Suprapubic skin (tissue), 4 donors: ENCODE measurements at places on chromosomes 2 and 18.

DNA sequence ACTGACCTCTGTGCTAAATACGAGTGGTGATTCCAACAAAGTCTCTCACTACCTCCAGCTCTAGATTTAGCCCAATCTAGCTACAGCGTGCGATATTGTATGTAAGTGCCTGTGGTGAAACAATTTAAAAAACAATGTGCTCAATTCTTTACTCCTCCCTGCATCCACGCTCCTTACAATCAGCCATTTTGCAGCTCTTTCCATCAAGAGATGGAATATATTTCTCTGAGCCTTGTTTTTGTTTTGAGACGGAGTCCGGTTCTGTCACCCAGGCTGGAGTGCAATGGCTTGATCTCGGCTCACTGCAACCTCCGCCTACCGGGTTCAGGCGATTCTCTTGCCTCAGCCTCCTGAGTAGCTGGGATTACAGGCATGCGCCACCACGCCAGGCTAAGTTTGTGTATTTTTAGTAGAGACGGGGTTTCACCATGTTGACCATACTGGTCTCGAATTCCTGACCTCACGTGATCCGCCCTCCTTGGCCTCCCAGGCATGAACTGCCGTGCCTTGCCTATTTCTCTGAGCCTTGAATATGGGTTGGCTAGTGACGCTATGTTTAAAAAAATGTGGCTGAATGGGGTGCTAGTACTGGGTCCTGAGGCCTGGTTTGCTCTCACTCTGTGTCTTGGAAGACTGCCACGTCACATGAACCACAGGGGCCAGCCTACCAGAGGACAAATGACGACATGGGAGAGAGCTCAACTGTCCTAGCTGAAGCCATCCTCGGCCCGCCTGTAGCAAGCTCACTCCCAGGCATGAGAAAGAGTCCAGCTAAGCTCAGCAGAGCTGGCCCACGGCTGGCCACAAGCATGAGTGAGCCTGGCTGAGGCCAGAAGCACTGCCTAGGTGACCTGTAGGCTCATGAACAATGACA is 14.8 kb downstream of the WDFY1 start:
- peaks cover 23% of the 10 kb centered on the region for H3K4me1 ChIP-seq
- no peak for DNase-seq
- H3K27ac ChIP-seq: no peak overlapping the region
- H3K27me3 ChIP-seq: no peaks in the 10 kb centered on the region
- no peak overlapping the region for H3K4me3 ChIP-seq
- H3K36me3 ChIP-seq: no peaks in the 10 kb centered on the region

DNA sequence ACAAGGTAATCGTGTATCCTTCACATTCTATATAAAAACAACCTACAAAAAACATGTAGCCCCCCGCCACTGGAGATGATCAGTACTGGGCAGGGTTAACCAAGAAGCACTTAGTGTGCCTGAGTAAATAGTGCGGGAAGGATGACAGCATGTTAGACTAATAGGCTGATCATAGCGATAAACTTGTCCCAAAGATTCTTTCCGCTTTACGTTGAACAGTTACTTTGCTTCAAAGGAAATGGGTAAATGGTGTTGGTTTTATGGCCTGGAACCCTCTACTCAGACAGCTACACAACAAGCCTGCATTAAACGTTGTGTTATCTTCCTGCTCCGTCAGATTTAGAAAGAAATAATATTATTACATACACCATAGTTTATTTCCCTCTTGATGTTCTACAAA is 67.7 kb downstream of the CTAGE1 start:
- DNase-seq: no peak
- peaks cover 30% of the 10 kb centered on the region for H3K4me1 ChIP-seq
- no peak overlapping the region for H3K4me3 ChIP-seq
- peaks cover 37% of the 10 kb centered on the region for H3K27me3 ChIP-seq
- no peaks in the 10 kb centered on the region for H3K36me3 ChIP-seq

GRCh38 chr18:75132931-75133525 is 75.9 kb downstream of the PTGR3 start:
- no peaks in the 10 kb centered on the region for H3K36me3 ChIP-seq
- H3K4me3 ChIP-seq: no peak overlapping the region
- no peaks in the 10 kb centered on the region for H3K4me1 ChIP-seq
- DNase-seq: peak; percentile 47

GRCh38 chr2:86300496-86300895 is 36.9 kb downstream of the REEP1 start:
- peak; percentile 13 for DNase-seq
- H3K4me1 ChIP-seq: peaks cover 10% of the 10 kb centered on the region
- no peaks in the 10 kb centered on the region for H3K27me3 ChIP-seq
- no peaks in the 10 kb centered on the region for H3K36me3 ChIP-seq

GRCh38 chr2:2826621-2827020 is 495.5 kb upstream of the MYT1L start:
- no peak for DNase-seq
- H3K36me3 ChIP-seq: no peaks in the 10 kb centered on the region
- H3K27ac ChIP-seq: no peak overlapping the region
- no peak overlapping the region for H3K4me3 ChIP-seq
- H3K27me3 ChIP-seq: no peaks in the 10 kb centered on the region

DNA sequence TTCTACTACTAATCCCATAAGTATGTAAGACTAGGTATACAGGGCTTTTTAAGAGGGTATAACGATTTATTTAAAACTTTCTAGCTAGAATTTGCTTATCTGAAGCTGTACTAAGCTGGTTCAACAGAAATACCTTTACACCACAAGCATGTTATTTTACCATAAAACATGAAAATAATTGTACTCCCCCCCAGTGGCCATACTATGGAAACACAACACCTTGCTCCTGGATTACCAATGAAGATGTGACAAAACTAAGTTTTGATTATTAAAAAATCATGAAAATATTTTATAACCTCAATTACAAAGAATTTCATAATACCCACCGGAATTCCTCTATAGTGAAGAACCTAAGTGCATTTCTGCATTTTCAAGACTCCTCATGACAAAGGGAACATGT is 27.3 kb downstream of the LPIN2 start:
- no peak overlapping the region for H3K4me3 ChIP-seq
- no peak for DNase-seq
- no peaks in the 10 kb centered on the region for H3K27me3 ChIP-seq
- H3K27ac ChIP-seq: no peak overlapping the region
- peaks cover 22% of the 10 kb centered on the region for H3K4me1 ChIP-seq
- H3K36me3 ChIP-seq: no peaks in the 10 kb centered on the region

GRCh38 chr2:116917196-116917595 is 897.3 kb upstream of the DDX18 start:
- H3K4me3 ChIP-seq: no peak overlapping the region
- no peak overlapping the region for H3K27ac ChIP-seq

DNA sequence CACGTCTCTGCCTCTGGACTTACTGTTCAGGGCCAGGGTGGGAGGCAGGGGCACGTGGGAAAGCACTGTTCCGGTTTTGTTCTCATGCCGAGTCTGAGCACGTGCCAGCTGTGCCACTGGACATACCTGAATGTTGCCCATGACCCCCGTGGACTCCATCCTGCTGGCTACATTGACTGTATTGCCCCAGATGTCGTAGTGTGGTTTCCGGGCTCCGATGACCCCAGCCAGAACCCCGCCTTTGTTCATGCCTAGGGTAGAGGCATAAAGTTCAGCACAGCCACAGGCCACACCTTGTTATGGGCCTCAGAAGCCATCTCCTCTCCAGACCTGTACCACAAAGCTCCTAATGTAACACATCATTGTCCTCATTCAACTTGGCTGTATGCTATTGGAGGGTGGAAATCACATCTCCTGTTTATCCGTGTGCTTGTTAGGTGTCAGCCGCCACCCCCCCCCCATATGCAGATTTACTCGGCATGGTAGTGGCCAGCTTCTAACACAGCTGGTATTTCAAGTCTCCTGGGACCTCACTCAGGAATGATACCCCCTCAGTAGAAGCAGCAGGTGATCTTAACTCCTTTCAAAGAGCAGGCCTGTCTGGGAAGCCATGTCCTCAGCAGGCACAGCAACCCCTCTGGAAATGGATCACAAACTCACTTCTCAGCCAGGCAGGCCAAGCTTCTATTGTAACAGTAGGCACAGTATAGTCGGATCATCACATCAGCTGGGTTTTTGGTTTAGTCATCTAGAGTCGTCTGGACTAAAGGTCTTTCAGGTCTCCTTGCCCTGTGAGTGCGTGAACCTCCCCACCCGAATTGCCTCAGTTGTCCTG is 27.6 kb downstream of the CENPO start:
- DNase-seq: no peak
- H3K4me1 ChIP-seq: no peaks in the 10 kb centered on the region
- H3K27ac ChIP-seq: no peak overlapping the region
- no peaks in the 10 kb centered on the region for H3K27me3 ChIP-seq

- no peak overlapping the region for H3K27ac ChIP-seq
- no peaks in the 10 kb centered on the region for H3K4me1 ChIP-seq
- no peaks in the 10 kb centered on the region for H3K27me3 ChIP-seq
Observed at GRCh38 chr2:53286345-53286744, 481.3 kb upstream of the CHAC2 start.

GRCh38 chr2:180872255-180872654 is 108.2 kb upstream of the UBE2E3 start:
- no peaks in the 10 kb centered on the region for H3K4me1 ChIP-seq
- no peak overlapping the region for H3K27ac ChIP-seq
- no peaks in the 10 kb centered on the region for H3K36me3 ChIP-seq
- no peak for DNase-seq
